Effector memory CD8-positive, alpha-beta T cell (primary cell): ENCODE measurements at places on chromosomes 2 and 18.

GRCh38 chr2:12217175-12217574 lies 470.7 kb downstream of the LPIN1 start:
- no peak for DNase-seq

DNA sequence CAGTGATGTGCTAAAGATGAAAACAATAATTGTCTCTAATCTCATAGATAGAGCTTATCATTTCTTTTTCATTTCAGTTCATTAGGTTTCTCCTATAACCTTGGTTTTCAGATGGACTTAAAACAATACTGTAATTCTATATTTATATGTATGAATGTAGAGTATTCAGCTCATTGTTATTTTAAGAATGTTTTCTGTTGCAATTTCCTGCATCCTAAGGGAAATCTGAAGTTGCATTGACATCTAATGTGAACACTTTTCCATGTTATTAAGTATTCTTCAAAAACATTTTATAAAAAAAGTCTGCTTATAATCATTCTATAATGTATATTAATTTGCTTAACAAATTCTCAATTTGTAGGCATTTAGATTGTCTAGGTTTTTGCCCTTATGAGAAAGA lies 288.9 kb downstream of the XIRP2 start:
- DNase-seq = no peak

GRCh38 chr2:122031544-122032263 lies 276.3 kb downstream of the TSN start:
- DNase-seq = no peak

DNA sequence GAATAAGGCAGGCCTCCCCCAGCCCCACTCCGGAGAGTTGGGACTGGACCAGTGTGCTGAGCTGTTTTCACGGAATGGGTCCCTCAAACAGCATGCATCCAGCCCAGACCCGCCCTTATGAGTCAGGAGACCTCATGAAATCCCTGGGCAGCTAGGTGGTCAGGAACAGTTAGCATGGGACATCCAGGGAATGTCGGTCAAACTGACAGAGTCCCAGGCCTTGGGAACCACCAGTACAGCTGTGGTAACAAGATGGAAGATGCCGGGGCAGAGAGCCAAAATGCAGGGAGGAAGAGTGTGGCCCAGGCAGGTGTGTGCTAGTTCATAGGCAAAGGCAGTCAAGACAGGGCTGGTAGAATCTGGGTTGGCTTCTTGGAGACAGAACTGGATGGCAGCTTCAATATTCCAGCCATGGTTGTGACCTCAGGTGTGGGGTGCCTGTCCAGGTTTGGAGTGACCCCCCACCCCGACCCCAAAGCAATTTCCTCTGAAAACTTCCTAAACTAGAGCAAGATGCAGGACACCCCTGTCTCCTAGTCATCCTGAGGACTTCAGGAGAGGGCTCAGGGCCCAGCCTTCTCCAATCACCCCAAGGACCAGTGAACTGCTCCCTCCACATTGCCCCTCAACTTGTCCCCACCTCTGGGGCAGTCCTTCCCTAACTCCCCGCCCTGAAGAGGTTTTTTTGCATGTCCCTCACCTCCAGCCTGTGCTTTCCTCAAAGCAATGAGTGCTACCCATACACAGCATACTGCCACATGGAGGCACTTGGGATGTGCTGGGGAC lies 46.5 kb downstream of the KCNIP3 start:
- DNase-seq = no peak
